Thymus (tissue), 14 donors: ENCODE measurements at places on chromosomes 3 and 15.

DNA sequence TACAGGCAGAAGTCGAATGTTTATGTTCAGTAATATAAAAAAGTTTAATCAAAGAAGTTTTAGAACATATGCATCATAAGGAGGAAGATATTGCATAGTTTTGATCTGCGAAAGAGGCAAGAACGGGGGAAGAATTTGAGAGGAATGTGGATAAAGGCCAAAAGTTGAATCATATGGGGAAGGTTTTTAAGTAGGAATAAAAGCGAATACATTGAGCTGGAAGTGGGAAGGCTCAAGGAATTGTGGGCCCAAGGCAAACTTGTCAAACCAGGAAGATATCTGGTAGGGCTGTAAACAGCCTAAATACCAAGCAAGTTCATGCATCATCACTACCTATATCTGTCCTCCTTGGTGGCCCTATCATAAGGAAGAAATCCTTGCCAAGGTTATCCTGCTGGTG is 186.9 kb downstream of the MAGI1 start:
- DNase-seq: no peak

- no peak for DNase-seq
These were observed 188.9 kb upstream of the ATP10A start for GRCh38 chr15:26051761-26052675.

GRCh38 chr3:143584474-143584873 is 263.8 kb downstream of the SLC9A9 start:
- no peak for DNase-seq

DNA sequence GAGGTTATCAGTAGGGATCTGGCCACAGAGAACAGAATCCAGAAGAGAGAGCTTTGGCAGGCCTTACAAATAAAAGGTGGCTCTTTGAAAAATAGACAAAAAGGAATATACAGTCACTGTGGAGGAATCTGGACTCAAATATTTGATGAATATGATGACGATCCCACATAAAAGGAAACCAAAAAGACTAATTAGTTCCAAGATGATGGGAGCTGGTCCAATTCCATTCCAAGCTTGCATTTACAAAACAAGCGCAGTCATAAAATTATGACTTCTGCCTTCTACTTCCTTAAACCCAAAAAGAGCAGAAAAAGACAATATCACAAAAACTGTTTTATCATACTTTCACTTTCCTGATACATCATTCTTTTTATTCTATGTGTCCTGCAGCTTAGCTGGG is 285.8 kb downstream of the DIPK2A start:
- DNase-seq: no peak

DNA sequence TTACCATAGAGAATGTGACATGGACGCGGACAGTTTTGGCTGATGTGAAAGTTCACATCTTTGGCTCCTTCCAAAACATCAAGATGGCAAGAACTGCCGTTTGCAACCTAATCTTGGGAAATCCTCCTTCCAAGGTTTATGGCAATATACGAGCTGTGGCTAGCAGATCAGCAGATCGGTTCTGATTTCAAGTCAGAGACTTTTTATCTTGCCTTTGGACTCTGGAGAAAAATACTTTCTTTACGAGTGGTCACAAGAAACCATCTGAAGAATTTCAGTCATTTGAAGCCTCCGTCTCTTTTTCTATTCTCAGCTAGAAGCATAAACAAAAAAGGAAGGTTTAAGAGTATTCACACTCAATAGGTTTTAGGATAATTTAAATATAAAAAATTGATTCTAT is 153.5 kb upstream of the MEIS2 start:
- no peak for DNase-seq

- DNase-seq: no peak
These were observed 914.5 kb upstream of the EPHA6 start for GRCh38 chr3:95899911-95900310.

- no peak for DNase-seq
These were observed 62.8 kb downstream of the RASGRF1 start for GRCh38 chr15:79027532-79028410.

DNA sequence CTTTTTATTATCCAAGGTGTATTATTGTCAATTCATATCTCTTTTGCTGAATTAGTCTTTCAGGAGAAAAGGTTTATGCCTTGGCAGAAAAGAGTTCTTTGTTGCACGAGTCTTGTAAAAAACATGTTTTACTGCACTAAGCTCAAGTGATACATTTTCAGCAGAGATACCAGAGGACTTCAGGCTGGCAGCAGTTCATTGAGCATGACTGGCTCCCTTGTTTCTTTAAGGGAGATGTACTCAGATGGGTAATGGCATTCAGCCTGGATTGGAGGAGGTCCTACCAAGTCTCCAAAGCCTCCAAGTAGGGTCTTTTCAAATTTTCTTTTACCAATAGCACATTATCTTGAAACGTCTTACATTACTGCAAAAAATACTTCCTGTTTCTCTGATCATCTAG is 400.1 kb downstream of the NSUN3 start:
- DNase-seq: no peak
